ENCODE measurements at places on chromosomes 6 and 20.

GRCh38 chr6:138809677-138810076, 13.8 kb downstream of the ECT2L start:
- DNase-seq = no peak

DNA sequence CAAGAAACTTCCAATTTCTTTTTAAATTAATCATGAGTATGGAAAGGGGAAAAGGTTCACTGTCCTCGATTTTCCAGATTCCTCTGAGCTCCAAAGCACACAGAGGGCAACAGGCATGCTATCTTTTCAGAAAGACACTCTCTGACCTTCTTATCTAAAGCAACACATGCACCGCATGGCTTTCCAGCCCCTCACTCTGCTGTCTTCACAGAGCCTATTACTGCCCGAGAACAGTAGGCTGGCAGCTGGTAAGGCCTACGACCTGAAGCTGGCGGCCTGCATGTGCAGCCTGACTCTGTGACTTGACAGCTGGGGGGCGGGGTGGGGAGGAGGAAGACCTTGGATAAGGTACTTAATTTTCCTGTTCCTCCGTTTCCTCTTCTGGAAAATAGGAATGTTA, 86.3 kb downstream of the ELOVL4 start:
- DNase-seq = no peak

DNA sequence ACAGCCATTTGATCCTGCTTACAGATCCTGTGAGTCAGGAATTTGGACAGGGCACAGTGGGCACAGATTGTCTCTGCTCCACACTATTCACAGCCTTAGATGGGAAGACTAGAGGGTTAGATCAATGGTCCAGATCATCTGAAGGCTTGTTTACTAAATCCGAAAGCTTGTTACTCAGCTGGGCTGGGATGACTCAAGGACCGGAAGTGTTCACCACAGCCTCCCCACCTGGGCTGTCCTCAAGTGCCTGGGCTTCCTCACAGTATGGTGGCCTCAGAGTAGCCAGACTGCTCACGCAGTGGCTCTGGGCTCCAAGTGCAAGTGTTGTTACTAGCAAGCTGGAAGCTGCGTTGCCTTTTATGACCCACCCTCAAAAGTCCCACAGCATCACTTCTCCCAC, 75.4 kb upstream of the INSM1 start:
- no peak for DNase-seq

DNA sequence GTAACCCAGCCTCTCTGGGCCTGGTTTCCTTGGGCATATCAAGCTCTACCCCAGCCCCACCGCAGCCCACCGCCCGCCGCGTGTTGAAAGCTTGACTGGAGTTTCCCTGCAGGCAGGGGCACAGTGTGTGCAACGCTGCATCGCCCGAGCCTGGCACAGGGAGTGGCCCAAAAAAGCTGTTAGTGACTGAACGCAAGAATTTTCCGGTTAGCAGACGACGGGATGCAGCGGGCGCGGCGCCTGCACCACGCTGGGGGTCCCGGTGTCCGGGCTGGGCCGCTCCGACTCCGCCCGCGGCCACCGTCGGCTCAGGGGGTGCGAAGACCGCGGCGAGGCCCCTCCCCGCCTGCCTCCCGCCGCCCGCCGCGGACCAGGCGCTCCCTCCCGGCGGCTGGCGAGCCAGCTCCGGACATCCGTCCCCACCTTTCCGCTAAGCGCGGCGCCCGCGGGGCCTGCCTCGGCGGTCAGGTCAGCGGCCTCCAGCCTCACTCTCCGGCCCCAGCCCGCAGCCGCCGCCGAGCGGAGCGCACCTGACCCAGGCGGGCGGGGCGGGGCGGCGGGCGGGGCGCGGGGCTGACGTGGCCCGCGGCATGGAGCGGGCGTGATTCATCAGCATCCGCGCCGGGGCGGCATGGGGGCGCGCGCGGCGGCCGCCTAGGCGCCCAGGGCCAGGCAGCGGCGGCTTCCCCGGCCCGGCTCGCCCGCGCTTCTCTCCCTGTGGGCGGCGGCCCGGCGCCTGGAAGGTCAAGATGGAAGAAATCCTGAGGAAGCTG, at the start of gene ARFGEF3:
ARFGEF3 (plus strand) TSS at position 602 of the 773 bp plus-strand sequence; CDS start at position 750, 148 bp downstream.
- DNase-seq = peak; percentile 84

- no peak for DNase-seq
These were observed 27.8 kb downstream of the HDDC2 start for GRCh38 chr6:125273965-125274364.

- no peak for DNase-seq
These were observed 59.4 kb downstream of the TRMT6 start for GRCh38 chr20:5890773-5891441.

DNA sequence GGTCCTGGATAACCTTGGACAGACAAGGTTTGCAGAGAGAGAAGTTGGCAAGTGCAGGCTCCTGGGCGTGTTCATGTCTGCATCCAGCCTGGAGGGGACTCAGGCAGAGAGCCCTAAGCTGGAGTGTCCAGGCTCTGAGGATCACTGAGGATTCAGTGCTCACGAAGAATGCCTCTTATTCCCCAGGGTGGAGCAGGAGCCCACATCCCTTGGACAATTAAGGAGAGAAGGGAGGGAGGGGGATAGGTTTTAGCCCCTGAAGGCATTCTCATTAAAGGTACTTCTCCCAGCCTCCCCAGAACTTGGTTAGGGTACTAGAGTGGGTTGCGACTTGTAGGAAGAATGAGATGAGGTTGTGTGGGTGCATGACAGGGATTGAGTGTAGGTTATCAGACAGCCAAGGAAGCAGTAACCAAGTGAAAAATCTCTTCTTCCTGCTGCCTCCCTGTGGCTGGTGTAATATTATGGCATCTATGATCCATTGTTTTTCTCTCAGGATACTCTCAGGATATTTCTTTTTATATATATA, 680 bp downstream of the HLA-DPB1 start:
- DNase-seq = no peak
